ENCODE measurements at places on chromosomes 11 and 22. TPM values are rescaled to one million over a fixed set of nuclear protein-coding genes. Genes with fewer than 3 reads are reported as not detected.

- no peak for DNase-seq
Observed at GRCh38 chr11:114449845-114450244, 10.6 kb downstream of the REXO2 start.

GRCh38 chr11:69049490-69049867, 747 bp downstream of the TPCN2 start:
- DNase-seq = peak; percentile 21

DNA sequence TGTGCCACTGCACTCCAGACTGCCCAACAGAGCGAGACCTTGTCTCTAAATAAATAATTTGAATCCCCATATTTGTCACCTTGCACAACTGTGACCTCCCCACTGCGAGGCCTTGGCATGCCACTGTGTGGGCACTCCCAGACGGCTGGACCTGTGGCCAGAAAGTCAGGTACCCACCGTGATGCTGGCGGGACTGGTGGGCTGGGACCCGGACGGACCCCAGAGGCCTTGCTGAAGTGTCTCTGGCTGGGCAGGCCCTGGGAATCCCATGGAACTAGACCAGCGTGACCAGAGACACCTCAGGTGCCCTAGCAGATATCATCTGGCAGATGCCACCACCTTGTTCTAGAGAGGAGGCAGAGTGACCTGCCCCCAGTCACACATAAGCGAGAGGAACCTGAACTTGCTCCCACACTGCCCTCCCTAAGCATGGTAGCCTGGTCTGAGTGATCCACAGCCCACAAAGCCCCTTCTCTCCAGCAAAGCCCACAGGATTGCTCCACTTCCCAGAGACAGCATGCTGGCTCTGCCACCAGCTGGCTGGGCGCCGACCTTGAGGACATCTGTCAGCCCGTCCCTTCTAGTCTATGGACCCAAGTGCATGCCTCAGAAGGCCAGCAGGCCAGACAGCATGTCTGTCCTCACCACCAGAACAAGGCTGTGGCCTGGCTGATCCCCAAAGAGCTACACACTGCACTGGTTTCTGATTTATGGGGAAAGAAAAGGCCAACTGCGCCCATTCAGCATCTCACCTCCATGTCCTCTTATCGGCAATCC, 9.5 kb downstream of the MACROD1 start:
- DNase-seq = no peak

Gene C11orf65
- total RNA-seq = 1.1 TPM

Measured in CD8-positive, alpha-beta memory T cell (primary cell).